Right atrium auricular region (tissue), 2 donors: ENCODE measurements at places on chromosomes 12 and 14. TPM values are rescaled to one million over a fixed set of nuclear protein-coding genes. Genes with fewer than 3 reads are reported as not detected.

- no peaks in the 10 kb centered on the region for H3K36me3 ChIP-seq
- peaks cover 11% of the 10 kb centered on the region for H3K4me1 ChIP-seq
- no peak for DNase-seq
These were observed 9.1 kb downstream of the C14orf93 start for GRCh38 chr14:23000860-23001259.

DNA sequence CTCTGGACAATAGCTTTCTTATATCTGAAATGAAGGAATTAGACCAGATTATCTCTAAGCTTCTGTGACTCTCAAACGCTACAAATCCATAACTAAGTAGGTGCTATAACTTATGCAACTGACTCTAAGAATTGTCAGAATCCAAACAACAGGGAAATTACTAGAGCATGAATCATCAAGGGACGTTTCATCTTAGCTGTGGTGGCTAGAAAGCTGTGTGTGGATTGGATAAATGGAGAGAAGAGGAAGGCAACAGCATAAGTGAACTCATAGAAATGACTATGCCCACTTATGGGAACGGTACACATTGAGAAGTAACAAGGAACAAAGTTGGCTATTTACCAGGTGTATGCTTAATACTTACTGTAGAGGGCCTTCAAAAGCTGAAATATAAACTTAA is 96.0 kb upstream of the NEDD1 start:
- no peaks in the 10 kb centered on the region for H3K27me3 ChIP-seq
- H3K36me3 ChIP-seq, result no peaks in the 10 kb centered on the region
- H3K4me3 ChIP-seq, result no peak overlapping the region
- H3K27ac ChIP-seq, result no peak overlapping the region
- DNase-seq, result no peak
- H3K4me1 ChIP-seq, result no peaks in the 10 kb centered on the region

DNA sequence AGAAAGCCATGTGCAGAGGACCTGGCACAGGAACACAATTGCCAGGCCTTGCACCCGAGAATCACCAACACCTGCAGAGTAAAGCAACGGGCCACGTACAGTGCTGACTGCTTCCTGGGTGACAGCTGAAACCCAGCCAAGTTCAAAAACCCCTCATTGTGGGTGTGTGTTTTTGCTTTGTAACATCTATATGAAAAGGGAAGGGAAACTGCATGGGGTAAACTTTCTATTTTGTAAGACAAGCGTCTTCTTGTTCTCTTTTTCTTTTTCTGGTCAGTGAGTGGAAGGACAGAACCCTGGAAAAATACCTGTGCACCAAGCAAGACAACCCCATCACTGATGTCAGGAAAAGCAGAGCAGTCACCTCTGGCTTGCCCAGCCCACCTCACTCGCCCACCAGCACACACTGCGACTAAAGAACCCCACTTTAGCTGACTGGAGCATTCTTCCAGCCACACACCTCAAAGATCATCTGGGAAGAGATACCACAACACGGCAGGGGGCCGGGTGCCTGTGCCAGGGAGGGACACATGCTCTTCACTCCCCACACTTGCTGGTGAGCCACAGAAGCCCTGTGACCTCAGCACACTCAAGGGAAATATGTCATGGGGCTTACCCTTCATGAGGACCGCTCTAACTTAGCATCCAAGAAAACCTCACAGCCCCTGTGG is 172.3 kb downstream of the NDUFA12 start:
- H3K27ac ChIP-seq, result no peak overlapping the region
- no peak for DNase-seq
- no peaks in the 10 kb centered on the region for H3K27me3 ChIP-seq
- H3K36me3 ChIP-seq, result no peaks in the 10 kb centered on the region
- H3K4me1 ChIP-seq, result no peaks in the 10 kb centered on the region
- H3K4me3 ChIP-seq, result no peak overlapping the region

- H3K27me3 ChIP-seq, result no peaks in the 10 kb centered on the region
- no peak for DNase-seq
- H3K36me3 ChIP-seq, result peaks cover 35% of the 10 kb centered on the region
- no peak overlapping the region for H3K4me3 ChIP-seq
- no peak overlapping the region for H3K27ac ChIP-seq
These were observed 20.1 kb downstream of the MBIP start for GRCh38 chr14:36300337-36300736.

GRCh38 chr12:124774054-124774461 is 89.6 kb downstream of the SCARB1 start:
- H3K4me3 ChIP-seq, result peak overlapping the region; percentile 5
- DNase-seq, result no peak
- H3K36me3 ChIP-seq, result no peaks in the 10 kb centered on the region
- H3K27ac ChIP-seq, result no peak overlapping the region
- H3K27me3 ChIP-seq, result no peaks in the 10 kb centered on the region
- no peaks in the 10 kb centered on the region for H3K4me1 ChIP-seq

DNA sequence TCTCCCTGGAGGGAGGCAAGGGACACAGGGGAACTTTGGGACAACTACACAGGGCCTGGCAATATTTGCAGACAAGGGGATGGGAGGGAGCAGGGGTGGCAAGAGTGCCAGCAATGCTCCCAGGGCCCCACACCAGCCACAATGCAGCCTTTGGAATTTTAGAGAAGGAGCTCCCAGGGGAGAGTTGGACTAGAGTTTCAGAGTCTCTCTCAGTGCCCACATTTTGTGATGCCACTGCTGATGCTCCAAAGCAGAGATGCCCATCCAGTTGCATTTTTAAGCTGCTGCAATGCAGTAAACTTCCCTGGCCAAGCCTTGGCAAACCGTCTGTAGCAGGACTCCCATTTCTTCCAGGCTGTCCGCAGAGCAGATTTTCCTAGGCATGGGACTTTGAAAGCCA is 98.9 kb downstream of the ZFP36L1 start:
- no peak overlapping the region for H3K27ac ChIP-seq
- no peak overlapping the region for H3K4me3 ChIP-seq
- H3K36me3 ChIP-seq, result no peaks in the 10 kb centered on the region
- no peaks in the 10 kb centered on the region for H3K4me1 ChIP-seq

DNA sequence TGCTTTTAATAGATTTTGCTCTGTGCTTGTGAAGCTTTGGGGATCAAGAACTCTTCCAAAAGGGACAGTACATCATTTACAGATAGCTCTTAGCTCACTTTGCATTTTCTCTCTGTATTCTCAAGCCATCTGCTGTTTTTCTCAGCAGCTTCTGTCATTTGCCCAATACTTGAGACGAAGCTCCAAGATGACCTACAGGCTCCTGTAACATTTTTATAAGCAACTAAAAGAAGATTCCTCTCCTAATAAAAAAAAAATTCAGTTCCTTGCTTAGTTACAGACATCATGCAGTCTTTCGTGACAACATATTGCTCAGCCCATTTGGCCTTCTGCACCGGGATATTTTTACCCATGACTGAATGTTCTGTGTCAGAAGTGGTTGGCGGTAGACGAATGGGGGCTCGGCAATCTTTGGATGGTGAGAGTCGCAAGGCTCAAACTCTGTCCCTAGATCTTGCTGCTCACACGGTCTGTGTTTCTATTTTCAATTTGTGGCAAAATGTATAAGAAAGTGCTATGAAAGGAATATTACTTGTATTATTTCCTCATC is 215.6 kb downstream of the FSCB start:
- H3K4me1 ChIP-seq, result no peaks in the 10 kb centered on the region
- DNase-seq, result no peak
- no peaks in the 10 kb centered on the region for H3K27me3 ChIP-seq
- no peaks in the 10 kb centered on the region for H3K36me3 ChIP-seq

GRCh38 chr12:124949779-124950728 is 35.6 kb upstream of the UBC start:
- DNase-seq, result no peak
- H3K27me3 ChIP-seq, result no peaks in the 10 kb centered on the region
- H3K36me3 ChIP-seq, result peaks cover 45% of the 10 kb centered on the region

DNA sequence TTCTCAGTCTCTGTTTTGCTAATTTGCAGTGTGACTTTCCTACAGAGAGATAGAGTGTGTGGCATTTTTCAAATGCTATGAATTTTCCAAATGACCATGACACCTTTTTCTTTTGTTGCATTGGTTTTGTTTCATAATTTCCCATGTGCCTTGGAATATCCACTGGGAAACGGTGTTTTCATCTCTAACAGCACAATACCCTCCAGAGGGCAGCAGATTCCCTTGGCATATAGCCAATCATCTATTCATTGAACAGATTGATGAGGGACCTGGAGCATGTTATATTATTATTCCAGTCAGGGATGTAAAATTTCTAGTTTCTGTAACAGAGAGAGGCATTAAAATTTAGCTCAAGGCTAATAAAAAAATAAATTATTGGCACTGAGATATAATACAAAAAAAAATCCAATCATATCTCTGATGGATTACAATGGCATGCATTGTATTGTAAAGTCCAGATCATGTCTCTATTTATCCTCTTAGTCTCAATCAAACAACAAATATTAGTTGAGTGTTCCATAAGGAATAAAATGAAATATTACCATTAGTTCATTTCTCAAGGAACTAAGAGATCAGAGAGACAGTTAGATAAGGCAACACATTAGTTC is 29.6 kb upstream of the NTN4 start:
- H3K36me3 ChIP-seq, result no peaks in the 10 kb centered on the region
- no peak overlapping the region for H3K27ac ChIP-seq
- no peaks in the 10 kb centered on the region for H3K4me1 ChIP-seq
- no peak for DNase-seq
- no peak overlapping the region for H3K4me3 ChIP-seq

DNA sequence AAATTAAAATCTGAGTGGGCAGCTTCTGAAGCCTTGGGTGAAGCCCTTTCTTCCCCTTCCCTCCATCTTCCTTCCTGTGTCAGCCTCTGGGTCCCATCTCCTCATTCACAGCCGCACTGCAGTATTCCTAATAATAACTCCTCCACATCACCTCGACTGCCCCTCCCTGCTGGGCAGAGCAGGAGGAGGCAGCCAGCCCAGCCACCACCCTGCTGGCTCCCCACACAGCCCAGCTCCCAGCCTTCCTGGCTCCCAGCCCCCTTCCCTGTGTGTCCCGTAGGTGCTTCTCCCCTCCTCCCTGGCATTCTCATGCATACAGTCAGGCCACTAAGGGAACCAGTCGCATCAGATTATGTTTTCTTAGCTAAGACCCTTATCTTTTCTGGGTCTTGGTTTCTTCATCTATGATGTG is 3.7 kb downstream of the IFFO1 start:
- no peak for DNase-seq
- no peaks in the 10 kb centered on the region for H3K27me3 ChIP-seq
- peak overlapping the region; percentile 98 for H3K27ac ChIP-seq
- peaks cover 85% of the 10 kb centered on the region for H3K4me1 ChIP-seq

- H3K4me3 ChIP-seq, result no peak overlapping the region
- H3K4me1 ChIP-seq, result no peaks in the 10 kb centered on the region
- H3K36me3 ChIP-seq, result no peaks in the 10 kb centered on the region
- DNase-seq, result no peak
- no peak overlapping the region for H3K27ac ChIP-seq
These were observed 183.6 kb upstream of the CCND2 start for GRCh38 chr12:4089956-4090355.

GRCh38 chr14:95614349-95614748 is 71.9 kb upstream of the TCL1B start:
- DNase-seq, result no peak
- no peaks in the 10 kb centered on the region for H3K27me3 ChIP-seq
- H3K36me3 ChIP-seq, result no peaks in the 10 kb centered on the region
- no peak overlapping the region for H3K4me3 ChIP-seq
- H3K4me1 ChIP-seq, result no peaks in the 10 kb centered on the region

DNA sequence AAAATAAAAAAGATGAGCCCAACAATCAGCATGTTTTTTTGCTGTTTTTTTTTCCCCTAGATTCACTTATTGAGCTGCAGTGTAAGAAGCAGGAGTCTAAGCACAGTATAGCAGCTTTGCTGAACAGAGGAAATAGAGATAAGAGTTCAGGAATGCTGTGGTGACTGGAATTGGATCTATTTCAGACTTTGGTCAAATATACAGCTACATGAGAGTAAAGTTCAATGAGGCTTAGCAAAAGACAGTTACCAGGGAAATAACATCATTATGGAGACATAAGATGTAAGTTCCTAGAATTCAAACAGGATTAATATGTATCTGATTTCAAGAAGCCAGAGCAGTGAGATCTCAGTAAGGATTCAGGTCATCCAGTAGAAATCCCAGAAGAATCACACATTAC is 613.0 kb downstream of the RPS29 start:
- H3K4me1 ChIP-seq, result no peaks in the 10 kb centered on the region
- H3K4me3 ChIP-seq, result no peak overlapping the region
- no peak overlapping the region for H3K27ac ChIP-seq
- no peaks in the 10 kb centered on the region for H3K27me3 ChIP-seq

DNA sequence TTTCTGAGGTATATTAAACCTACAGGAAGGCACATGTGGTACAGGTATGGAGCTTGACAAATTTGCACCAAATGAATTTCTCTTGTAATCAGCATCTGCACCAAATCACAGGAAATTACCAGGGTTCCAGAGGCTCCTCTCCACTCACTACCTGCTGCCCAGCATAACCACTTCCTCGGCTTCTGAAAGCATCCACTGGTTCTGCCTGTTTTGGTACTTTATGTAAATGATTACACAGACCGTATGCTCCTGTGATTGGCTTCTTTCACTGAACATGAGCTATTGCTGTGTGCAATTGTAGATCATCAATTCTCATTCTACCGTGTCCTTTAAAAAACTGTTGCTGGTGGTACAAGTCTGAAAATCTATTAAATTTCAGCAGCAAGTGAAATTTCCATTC is 522.1 kb downstream of the TMEM132D start:
- H3K27ac ChIP-seq, result no peak overlapping the region
- DNase-seq, result no peak
- H3K36me3 ChIP-seq, result no peaks in the 10 kb centered on the region
- no peaks in the 10 kb centered on the region for H3K27me3 ChIP-seq
- H3K4me1 ChIP-seq, result no peaks in the 10 kb centered on the region
- H3K4me3 ChIP-seq, result no peak overlapping the region

GRCh38 chr12:114757684-114758325 is 73.8 kb upstream of the TBX3 start:
- no peaks in the 10 kb centered on the region for H3K27me3 ChIP-seq
- peaks cover 2% of the 10 kb centered on the region for H3K4me1 ChIP-seq
- no peak for DNase-seq
- H3K36me3 ChIP-seq, result no peaks in the 10 kb centered on the region
- no peak overlapping the region for H3K27ac ChIP-seq
- H3K4me3 ChIP-seq, result no peak overlapping the region

- no peaks in the 10 kb centered on the region for H3K27me3 ChIP-seq
- DNase-seq, result no peak
- H3K4me1 ChIP-seq, result peaks cover 6% of the 10 kb centered on the region
- no peak overlapping the region for H3K4me3 ChIP-seq
These were observed 21.7 kb downstream of the TAOK3 start for GRCh38 chr12:118350908-118351559.

- no peaks in the 10 kb centered on the region for H3K4me1 ChIP-seq
- H3K27me3 ChIP-seq, result no peaks in the 10 kb centered on the region
- no peak overlapping the region for H3K27ac ChIP-seq
- no peak for DNase-seq
- no peaks in the 10 kb centered on the region for H3K36me3 ChIP-seq
These were observed 4.6 kb upstream of the PA2G4 start for GRCh38 chr12:56099787-56100186.

Gene LBHD2
- total RNA-seq, result not detected

Gene C1QL4
- total RNA-seq, result not detected

Gene MYH7
- 4,592 TPM for total RNA-seq

Gene SPTLC2
- total RNA-seq, result 14.0 TPM

Gene SERPINA1
- 8.8 TPM for total RNA-seq

Gene ANKRD33
- total RNA-seq, result not detected

Gene PKP2
- 195 TPM for total RNA-seq

Gene RNASE1
- 343 TPM for total RNA-seq

Gene EML5
- 0.75 TPM for total RNA-seq
